ENCODE measurements at places on chromosomes 1 and 21.
A peak's percentile ranks its signal among the peaks of the same experiment; 100 is the strongest.

DNA sequence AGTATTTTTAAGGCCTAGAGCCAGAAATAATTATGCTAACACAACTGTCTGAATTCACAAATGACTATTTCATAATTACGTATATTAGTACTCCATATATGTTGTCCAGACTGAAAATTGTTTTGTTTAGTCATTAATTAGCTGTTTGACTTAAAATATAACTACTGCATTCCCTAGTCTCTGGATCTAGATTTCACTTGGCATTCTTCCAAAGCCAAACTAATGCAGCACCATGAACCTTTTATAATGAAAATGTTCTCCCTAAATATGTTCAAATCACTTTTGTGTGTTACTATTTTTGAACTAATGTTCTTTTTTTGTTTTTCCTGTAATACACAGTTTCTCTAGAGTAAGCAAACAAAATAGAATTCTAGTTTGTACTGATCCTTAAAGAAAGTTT, 46.1 kb downstream of the CAMTA1 start:
- no peak for DNase-seq

DNA sequence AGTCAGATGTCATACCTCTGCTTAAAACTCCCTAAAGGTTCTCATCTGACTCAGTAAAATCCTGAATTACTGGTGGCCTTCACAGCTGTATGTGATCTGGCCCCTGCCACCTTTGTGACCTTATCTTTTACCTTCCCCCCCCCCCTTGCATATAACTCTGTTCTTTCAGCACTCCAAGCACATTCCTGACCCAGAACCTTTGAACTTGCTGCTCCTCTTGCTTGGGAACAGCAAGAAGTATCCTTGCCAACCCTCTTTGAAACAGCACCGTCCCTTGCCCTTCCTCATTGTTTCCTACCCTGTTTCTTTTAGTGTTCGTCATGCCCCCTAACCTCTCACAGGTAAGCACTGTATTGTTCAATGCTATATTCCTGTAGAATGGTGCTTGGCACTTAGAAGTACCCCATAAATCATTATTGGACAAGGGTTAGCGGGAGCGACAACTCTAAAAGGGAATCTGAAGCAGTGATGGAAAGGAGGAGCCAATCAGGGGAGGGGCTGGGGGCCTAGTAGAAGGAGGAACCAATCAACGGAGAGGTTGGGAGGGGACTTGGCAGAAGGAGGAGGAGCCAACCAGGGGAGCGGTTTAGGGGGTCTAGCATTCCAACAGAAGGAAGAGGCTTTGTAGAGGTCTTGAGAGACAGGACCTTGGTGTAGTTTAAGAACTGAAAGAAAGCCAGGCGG, 13.9 kb downstream of the CACHD1 start:
- DNase-seq = no peak

- no peak for DNase-seq
These were observed 28.4 kb downstream of the PPP2R5A start for GRCh38 chr1:212313616-212314015.

GRCh38 chr1:54350360-54350759, 55.8 kb downstream of the SSBP3 start:
- no peak for DNase-seq

DNA sequence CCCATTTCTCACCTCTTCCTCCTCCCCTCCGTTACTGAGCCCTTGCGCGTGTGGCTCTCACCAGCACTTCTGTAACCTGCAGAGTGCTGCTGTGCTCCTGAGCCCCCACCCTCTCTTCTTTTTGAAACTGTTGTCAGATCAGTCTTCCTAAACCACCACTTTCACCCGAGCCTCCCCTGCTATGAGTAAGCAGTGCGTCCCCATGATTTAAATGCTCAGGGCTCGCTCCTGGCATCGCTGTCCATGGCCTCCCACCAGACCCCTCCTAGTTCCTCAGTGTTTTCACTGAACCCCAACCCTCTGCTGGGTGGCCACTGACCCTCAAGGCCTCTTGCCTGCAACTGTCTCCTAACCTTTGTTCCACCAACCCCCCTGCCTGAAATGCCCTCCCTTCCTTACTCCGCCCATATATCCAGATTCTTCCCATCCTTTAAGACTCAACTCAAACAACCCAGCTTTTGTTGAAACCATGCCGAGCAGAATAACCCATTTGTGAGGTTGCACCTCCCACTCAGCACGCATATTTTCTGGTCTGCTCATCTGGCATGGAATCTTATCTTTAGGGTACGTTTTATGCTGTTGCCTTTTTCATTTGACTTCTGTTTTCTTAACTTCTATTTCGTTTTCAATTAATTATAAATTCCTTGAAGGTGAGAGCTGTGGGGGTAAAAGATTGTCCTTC, 64.5 kb upstream of the FAM3B start:
- no peak for DNase-seq

DNA sequence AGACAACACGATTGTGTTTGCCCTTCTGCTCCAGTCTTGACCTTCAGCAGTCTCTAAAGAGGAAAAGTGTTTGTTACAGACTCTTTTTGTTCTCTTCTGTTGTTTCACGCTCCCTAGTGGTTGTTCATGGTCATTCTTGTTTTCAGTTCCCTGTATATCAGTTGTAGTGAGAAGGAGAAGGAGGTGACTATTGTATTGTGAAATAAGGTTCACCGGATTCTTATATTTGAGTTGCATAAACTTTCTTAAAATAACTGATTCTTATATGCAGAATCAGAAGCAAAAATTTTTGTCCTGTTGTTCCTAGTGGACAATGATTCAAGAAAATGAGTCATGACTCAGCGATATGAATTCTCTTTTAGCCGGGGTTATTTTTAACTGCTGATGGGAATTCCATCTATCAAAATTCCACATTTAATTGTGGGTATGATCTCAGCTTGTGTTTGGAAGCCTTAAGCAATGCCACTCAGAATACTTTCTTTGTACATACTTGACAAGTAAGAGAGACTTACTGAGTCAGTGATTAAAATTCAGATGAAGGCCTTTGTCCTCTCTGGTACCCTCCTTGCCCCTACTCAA, 152.2 kb downstream of the CLEC20A start:
- DNase-seq = no peak

- no peak for DNase-seq
These were observed 22.8 kb downstream of the IFI44 start for GRCh38 chr1:78672428-78672827.

GRCh38 chr1:205229399-205229871, 1.7 kb downstream of the TMCC2 start:
- DNase-seq = peak; percentile 72

DNA sequence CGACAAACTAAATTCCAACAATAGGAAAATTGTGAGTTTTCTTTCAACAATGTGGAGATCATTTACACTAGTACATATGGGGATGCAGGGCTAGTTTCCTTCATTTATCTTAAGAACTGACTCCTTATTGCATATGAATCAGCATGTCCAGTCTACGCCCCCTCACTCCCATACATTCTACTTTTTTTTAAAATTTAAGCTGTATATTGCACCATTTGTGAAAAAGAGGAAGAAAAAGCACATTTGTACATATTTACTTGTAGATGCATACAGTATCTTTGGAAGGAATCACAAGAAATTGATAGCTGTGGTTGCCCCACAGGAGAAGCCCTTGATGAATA, 15.9 kb downstream of the VPS26C start:
- no peak for DNase-seq

DNA sequence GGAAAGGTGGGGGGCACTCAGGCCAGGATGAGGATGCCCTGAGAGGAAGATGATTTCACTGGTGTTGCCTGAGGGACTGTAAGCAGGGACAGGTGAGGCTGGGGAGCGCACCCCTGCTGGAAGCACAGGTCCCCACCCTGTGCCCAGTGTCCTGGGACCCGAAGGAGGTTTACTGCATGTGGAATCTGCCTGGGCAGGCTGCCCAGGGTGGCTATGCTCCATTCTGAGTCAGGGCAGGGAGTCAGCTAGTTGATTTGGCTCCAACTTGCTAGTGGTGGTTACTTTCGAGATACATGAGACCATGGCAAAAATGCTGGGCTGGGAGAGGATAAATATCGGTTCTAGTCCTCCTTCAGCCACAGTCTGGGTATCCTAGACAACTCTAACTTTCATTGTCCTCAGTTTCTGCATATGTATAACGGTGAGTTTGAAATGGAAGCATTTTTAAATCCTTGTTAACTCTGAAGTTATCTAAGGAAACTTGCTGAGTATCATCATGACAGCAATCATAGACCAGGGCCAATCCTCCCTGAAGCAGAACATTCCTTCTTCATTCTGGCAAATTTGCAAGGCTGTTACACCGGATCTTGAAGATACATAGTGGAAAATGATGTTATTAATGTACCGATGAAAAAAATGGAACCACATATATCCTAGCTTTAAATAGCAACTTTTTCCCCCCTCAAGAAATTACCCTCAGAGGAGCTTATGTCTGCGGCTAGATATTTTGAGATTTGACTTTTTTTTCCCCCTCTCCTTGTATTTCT, 7.7 kb downstream of the TLR5 start:
- DNase-seq = no peak

GRCh38 chr1:244254467-244254866, 197.2 kb downstream of the ADSS2 start:
- no peak for DNase-seq

Measured in activated naive CD4-positive, alpha-beta T cell treated with anti-CD3 and anti-CD28 coated beads, Interleukin-2, amount 50 U/mL, for 16 hours (primary cell).